Hematopoietic multipotent progenitor cell (in vitro differentiated cells): ENCODE measurements at places on chromosomes 3 and 15. TPM values are rescaled to one million over a fixed set of nuclear protein-coding genes. Genes with fewer than 3 reads are reported as not detected.
A peak's percentile ranks its signal among the peaks of the same experiment; 100 is the strongest.

SEMA3B gene
- 0.54 TPM for total RNA-seq

- peak; percentile 22 for DNase-seq
These were observed 60.2 kb upstream of the ACP3 start for GRCh38 chr3:132256989-132257388.

DNA sequence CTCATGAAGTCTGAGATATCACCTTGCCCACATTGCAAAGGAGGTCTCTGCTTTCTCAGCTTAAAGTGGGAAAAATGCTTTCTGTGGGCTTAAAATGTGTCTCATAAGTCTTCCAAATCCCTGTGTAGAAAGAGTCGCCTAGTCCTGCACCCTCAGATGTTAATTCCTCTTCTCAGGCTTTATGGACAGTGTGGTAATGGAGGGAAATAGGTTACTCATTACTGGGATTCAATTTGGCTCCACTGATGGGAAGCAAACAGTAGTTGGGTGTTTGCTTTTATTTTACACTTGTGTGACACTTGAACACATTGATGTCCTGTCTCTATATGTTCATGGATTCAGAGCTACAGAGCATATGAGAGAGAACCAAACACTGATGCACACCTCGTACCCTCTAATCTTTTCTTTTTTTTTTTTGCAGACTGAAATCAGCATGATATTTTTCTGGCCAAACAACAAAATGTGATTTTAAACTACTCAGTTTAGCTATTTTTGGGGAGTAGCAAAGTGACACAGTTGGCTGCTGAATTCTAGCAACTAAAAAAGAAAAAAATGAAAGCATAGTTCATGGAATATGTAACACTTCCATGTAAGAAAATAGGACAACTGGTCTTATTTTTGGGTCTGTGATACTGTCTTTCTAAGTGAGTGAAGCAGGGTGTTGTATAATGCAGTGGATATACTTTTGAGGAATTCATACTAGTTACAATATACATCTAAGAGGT, 8.6 kb downstream of the PTPRG start:
- no peak for DNase-seq

GRCh38 chr15:31333119-31333518, 6.5 kb downstream of the KLF13 start:
- no peak for DNase-seq

ABI3BP gene
- 1.1 TPM for total RNA-seq

DNA sequence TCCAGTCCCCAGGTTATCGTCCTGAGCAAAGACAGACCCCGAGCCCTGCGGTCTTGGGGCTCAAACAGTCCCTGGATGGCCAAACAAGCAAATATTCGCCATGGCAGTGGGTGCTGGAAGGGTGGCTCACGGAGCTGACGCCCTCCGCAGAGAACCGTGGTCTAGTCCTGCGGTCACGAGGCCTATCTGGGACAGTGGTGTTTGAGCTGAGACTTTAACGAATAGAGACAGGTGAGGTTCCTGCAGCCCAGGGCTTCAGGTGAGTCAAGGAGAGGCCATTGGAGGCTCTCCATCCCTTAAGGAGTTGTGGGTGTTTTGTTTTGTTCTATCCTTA, 399 bp upstream of the SUCLG2 start:
- peak; percentile 17 for DNase-seq

GPR149 gene
- not detected for total RNA-seq

ARGFX gene
- not detected for total RNA-seq

DNA sequence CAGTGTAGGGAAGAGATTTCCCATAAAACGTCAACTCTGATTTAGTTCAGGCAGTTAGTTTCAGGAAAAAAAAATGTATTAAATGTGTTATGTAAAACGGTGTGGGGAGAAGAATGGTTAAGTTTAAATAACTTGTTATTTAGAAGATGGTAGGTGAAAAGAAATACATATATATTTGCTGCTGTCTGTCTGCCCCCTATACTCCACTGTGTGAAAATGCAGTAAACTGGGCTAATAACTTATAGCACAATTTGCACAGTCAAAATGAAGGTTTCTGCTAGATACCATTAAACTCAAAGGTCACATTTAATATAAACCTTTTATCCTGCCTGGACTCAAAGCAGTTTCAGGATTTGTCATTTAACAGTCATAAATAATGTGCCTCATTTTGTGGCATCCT, 515.0 kb downstream of the FGF12 start:
- no peak for DNase-seq

DNA sequence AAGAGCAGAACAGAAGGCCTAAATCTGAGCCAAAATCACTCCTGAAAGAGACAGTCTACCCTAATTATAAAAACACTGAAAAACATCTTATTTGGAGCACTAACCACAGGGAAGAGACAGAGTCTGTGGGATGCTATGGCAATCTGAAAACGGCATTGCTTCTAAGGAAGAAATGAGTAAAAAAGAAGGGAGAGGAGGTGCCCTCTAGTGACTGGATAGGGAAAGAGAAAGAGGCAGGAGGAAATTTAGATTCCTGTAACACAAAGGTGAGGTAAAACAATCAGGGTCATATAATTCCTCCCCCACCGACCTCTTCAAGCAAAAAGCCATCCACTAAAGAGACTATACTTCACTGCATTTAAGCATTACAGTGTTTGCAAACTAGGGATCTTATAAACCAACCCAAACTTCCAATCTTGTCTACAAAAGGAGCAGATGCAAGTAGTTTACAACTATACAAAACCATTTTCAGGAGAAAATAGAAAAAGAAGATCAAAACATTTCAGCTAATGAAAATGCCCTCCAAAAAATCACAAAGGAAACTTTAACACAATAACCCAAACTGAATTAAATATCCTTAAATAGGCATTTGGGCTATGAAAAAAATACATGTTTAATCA, 32.6 kb downstream of the HACD2 start:
- no peak for DNase-seq

B3GALNT1 gene
- 12.7 TPM for total RNA-seq

DNA sequence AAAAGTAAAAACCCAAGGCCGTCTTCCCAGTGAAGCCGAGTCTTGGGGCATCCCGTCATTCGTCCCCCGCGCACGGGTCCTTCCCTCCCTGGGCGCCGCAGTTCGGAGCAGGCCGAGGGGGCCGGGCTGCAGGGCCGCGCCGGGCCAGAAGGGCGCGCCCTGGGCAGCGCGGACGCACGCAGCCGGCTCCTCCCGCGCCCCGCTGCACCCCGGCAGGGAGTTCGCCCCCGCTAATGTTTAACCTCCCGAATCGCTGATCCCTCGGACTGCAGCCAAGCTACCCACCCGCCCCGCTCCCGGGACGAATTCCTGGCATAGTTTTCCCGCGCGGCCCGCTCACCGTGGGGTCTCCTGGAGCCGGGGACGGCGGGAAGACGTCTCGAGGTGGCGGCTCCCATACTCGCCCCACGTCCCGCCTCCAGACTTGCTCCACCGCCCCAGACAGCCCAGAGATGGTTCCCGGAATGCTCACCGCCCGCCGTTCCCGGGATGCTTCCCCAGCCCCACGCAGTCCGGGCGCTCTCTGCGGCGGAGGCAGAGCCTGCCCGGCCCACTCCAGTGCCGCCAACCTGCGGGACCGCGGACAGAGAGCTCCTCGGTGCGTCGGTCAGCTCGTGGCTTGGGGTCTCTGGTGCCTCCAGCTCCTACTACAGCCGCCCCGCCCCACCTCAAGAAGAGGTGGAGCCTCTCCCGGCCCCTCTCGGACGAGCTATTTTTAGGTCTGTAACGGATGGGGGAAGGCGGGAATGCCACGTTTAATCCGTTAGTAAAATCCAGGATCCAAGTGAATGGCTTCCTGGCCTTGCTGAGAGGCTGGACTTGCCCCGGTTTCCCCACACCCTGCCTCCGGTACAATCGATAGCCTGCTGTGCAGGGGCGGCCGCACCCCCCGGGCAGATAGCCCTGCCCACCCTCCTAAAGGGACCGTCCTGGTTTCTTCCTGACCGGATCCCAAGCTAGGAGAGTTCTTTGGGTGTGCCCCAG, at the start of gene DZIP1L:
TSS of gene DZIP1L (minus strand) at position 621 of the 984 bp plus-strand sequence. CDS start 11,637 bp downstream, outside the sequence.
- DNase-seq: peak; percentile 38

ANKRD63 gene
- 1.1 TPM for total RNA-seq

DNA sequence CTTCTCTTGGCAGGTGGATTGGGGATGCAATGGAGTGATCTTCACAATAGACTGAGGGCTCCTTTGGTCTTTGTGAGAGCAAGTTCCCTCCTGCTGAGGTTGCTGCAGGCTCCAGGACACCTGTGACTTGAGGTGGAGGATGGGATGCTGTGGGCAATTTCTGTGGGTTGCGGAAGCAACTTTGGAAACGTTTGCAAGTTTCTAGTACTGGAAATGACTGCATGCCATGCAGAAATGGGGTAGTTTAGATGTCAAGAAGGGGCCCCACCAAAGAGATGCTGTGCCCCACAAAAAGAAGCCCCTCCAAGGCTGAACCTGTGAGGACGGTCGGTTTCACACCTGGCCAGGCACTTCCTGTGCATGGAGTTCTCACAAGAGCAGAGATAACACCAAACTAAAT, 80.4 kb upstream of the XCR1 start:
- DNase-seq: no peak

GRCh38 chr15:90211440-90212143, 10.5 kb downstream of the SEMA4B start:
- no peak for DNase-seq

C3orf49 gene
- total RNA-seq: not detected

RLBP1 gene
- not detected for total RNA-seq

DNA sequence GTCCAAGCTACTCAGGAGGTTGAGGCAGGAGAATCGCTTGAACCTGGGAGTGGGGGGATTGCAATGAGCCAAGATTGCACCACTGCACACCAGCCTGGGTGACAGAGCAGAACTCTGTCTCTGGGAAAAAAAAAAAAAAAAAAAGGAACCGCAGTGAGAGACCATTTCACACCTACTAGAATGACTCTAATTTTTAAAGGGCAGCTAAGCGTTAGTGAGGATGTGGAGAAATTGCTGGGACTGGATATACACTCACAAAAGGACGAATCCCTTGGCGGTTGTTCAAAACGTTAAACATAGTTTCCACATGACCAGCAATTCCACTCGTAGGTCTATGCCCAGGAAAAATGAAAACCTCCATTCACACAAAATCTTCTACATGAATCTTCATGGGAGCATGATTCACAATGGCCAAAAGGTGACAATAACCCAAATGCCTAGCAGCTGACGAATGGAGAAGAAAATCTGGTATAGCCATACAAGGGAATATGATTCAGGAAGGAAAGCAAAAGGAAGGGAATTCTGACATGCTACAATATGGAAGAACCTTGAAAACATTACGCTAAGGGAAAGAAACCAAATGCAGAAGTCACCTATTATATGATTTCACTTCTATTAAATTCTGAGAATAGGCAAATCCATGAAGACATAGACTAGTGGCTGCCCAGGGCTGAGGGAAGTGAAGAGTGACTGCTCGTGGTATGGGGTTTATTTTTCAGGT, 127.0 kb downstream of the CHSY1 start:
- peak; percentile 36 for DNase-seq

STXBP5L gene
- total RNA-seq: not detected

- no peak for DNase-seq
These were observed 18.5 kb downstream of the PRR23E start for GRCh38 chr3:127211118-127212060.

GRCh38 chr3:59566481-59566975, 516.7 kb upstream of the CFAP20DC start:
- DNase-seq: no peak

DNA sequence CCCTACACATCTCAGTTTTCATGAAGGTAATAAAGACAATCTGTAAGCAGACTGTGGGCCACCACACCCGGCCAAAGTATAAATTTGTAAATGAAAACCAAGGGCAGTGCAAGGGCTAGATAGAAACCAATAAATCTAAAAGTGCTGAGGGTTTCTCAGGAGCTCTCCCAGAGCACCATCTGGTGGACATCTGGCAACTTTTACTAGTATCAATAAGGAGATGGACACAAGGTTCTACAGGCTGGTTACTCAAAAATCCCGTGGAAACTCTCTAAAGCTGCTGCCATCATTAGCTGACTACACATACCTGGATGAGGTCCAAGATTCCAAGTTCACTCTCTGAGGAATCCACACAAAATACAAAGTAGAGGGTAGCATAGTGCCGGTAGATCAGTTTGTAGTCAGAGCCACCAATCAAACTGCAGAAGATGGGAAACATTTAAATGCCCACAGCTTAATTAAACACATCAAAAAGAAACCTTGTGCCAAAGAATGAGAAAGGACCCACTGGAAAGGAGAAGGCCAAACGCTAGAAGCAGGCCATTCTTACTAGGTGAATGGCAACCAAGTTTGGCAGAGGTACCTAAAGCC, 5.5 kb downstream of the AP3S2 start:
- DNase-seq: peak; percentile 70

DNA sequence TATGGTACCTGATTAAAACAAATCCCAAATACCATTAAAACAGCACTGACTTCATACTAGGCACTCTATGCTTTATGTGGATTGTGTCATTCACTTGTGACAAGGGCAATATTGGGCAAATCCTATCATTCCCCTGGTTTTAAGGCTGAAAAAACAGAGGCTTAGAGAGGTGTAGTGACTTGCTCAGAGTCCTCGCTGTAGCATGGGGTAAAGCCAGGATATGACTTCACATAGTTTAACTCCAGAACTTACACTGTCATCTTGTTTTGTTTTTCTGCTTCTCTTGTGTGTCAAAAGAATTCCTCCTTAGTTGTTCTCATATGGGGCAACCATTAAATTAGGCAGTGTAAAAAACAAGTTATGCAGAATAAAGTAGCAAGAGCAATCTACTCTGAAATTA, 40.3 kb upstream of the ICE2 start:
- no peak for DNase-seq

CD86 gene
- total RNA-seq: 0.27 TPM

TGFBR2 gene
- total RNA-seq: 37.2 TPM

- DNase-seq: no peak
These were observed 30.5 kb upstream of the ATP13A3 start for GRCh38 chr3:194517333-194517732.

GRCh38 chr3:37715358-37715757, 146.3 kb upstream of the CTDSPL start:
- DNase-seq: no peak

- DNase-seq: no peak
These were observed 74.8 kb downstream of the SNTN start for GRCh38 chr3:63727233-63727632.

DNA sequence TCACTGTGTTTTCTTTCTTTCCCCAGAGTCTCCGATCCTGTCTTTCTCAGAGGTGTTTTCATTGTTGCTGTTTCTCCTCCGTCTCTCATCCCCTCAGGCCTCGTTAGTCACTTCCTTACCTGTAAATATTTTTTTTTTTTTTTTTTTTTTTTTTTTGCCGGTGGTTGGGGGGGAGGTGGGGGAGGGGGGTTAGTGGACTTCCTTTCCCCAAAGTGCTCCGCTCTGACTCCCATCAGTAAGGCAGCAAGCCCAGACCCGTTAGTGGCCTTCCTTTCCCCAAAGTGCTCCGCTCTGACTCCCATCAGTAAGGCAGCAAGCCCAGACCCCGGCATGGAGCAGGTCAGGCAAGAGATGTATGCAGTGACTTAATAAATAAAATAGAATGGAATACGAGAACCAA, 97.1 kb upstream of the TNFAIP8L3 start:
- DNase-seq: no peak

GRCh38 chr3:135260025-135260424, 465.0 kb downstream of the EPHB1 start:
- no peak for DNase-seq

DNA sequence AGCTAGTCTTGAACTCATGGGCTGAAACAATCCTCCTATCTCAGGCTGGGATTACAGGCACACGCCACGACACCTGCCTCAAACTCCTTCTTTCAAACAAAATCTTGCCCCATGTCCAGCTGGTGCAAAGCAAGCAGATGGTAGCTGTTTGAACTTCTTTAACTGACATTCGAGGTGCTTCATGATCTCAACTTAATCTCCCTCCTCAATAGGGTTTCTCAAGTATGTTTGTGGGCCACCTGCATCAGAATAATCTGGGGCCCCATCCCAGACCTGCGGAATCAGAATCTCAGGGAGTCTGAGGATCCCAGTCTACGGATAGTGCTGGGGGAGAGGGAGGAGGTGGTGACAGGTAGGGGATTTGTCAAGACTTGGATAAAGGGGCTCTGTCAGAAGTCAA, 20.9 kb upstream of the TRH start:
- no peak for DNase-seq
